Muscle of leg (tissue), 16 donors: ENCODE measurements at places on chromosomes 7 and 10.

DNA sequence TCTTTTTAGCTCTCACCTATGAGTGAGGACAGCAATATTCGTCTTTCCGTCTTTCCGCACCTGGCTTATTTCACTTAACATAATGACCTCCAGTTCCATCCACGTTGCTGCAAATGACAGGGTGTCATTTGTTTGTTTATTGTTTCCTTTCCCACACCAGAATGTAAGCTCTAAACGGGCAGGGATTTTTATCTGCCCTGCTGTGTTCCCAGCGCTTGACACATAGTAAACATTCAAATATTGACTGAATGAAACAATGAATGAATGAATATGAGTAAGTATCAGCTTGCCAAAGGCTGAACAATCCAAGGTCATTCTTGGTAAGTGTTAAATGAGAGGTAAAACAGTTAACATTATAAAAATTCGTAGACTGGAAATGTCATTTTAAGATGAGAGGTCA lies 12.8 kb downstream of the SH3PXD2A start:
- peaks cover 2% of the 10 kb centered on the region for H3K36me3 ChIP-seq
- no peak overlapping the region for H3K4me3 ChIP-seq
- no peak for DNase-seq
- H3K27me3 ChIP-seq: no peaks in the 10 kb centered on the region
- no peak overlapping the region for H3K27ac ChIP-seq
- peaks cover 63% of the 10 kb centered on the region for H3K4me1 ChIP-seq

- DNase-seq: no peak
- H3K27me3 ChIP-seq: no peaks in the 10 kb centered on the region
- H3K36me3 ChIP-seq: no peaks in the 10 kb centered on the region
- no peaks in the 10 kb centered on the region for H3K4me1 ChIP-seq
- H3K4me3 ChIP-seq: no peak overlapping the region
Observed at GRCh38 chr7:78073609-78074382, 275.2 kb downstream of the PHTF2 start.

GRCh38 chr7:113026941-113027340 lies 59.7 kb downstream of the GPR85 start:
- no peak for DNase-seq
- no peaks in the 10 kb centered on the region for H3K36me3 ChIP-seq
- no peak overlapping the region for H3K27ac ChIP-seq
- no peaks in the 10 kb centered on the region for H3K27me3 ChIP-seq

DNA sequence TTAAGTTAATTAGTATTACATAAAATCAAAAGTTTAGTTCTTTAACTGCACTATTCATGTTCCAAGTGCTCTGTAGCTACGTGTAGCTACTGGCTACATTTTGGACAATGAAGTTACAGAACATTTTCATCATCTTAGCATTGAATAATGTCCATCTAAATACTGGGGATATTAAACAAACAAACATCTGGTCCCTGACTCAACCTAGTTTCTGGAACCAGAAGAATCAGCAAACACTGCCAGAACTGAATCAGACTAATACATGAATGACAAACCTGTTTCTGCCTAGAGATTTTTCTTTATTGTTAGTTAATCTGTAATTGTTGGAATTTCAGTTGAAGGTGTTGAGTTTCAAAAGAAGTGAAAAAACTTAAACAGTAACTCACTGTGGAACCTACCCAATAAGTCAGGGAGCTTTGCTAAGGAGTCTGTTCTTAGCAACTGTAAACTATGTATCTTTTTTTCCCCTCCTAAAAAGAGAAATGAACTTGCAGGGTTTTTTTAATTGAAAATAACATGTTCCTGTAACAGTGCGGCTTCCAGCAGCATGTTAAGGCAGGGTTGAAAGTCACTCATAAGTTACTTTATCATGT lies 58.3 kb downstream of the CDK13 start:
- H3K4me3 ChIP-seq: no peak overlapping the region
- DNase-seq: peak; percentile 60
- no peaks in the 10 kb centered on the region for H3K4me1 ChIP-seq

DNA sequence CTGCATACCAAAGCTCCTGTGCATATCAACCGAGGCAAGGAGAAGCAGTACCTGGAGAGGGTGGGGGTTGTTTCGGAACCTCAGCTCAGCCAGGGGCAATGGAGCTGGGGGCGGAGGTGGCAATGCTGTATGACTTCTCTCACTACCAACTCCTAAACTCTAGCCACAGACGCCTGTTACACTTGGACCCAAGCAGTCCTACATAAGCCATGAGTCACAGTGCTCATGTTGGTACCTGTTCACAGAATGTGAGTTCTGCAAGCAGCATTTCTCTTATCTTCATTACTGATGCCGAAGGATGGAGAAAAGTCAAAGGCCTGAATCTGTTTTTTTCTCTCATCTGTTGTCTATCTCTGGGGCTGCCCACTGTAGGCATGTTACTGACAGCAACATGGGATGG lies 3.2 kb upstream of the RAB18 start:
- H3K36me3 ChIP-seq: no peaks in the 10 kb centered on the region
- H3K27me3 ChIP-seq: peaks cover 2% of the 10 kb centered on the region
- no peak overlapping the region for H3K4me3 ChIP-seq
- no peak for DNase-seq

- no peaks in the 10 kb centered on the region for H3K4me1 ChIP-seq
- DNase-seq: no peak
- H3K4me3 ChIP-seq: no peak overlapping the region
Observed at GRCh38 chr7:106773228-106773627, 91.9 kb upstream of the PIK3CG start.

GRCh38 chr10:43043773-43044447 lies 33.0 kb upstream of the RET start:
- no peaks in the 10 kb centered on the region for H3K36me3 ChIP-seq
- no peaks in the 10 kb centered on the region for H3K27me3 ChIP-seq
- H3K4me1 ChIP-seq: peaks cover 3% of the 10 kb centered on the region
- H3K27ac ChIP-seq: no peak overlapping the region

GRCh38 chr7:80216996-80217842 lies 82.6 kb downstream of the GNAI1 start:
- H3K27ac ChIP-seq: no peak overlapping the region
- DNase-seq: no peak
- no peaks in the 10 kb centered on the region for H3K27me3 ChIP-seq
- no peak overlapping the region for H3K4me3 ChIP-seq
- peaks cover 8% of the 10 kb centered on the region for H3K36me3 ChIP-seq

DNA sequence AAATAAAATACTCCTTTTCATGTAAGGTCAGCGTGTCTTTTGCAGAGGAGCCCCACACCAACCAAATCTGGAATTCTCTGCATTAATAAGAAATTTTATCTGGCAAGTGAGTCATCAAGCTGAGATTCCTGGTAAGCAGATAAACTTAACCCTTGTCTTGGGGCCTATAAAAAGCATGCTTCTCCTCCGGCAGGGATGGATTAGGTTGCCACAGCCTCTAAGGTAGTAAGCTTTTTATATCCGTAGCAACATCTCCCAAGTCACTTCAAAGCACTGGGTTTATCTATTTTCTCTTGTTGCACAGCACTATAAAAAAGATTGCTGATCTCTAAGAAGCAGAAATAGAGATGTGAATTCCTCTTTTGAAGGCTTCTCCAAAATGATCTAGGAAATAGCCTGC lies 202.8 kb upstream of the NOBOX start:
- no peaks in the 10 kb centered on the region for H3K27me3 ChIP-seq
- H3K27ac ChIP-seq: no peak overlapping the region
- no peaks in the 10 kb centered on the region for H3K36me3 ChIP-seq
- H3K4me3 ChIP-seq: no peak overlapping the region

DNA sequence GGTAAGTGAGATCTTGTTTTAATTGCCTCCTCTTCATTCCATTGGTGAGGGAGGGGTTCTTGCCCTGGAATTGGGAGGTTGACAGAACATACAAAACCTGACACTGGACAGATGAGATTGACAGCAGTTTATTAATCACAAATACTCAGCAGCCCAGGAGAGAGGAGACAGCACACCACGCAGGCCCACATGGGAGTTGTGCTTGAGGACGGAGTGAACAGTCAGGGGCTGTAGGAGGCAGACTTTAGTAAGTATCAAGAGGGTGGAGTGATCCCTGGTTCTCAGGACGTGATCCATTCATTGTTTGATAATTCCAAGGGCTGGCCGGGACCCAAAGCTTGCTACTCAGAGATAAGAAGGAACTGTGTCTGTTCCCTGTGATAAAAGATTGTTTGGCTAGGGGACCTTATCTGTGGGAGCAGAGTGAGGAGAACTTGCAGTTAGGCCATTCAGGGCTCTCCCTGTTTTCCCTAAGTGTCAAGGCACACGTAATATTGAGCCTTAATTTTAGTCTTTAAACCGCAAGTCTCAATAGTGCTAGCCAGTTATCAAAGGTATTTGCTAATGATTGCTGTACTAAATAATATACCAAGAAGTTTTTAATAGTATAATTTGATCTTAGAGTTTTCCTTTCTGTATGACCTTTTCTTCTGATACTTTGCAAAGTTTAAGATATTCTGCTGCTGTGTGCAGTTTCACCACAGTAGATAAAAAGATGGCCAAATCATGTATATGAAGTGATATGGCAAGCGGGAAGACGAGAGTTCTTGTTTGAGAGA lies 14.5 kb downstream of the CAPZA2 start:
- DNase-seq: no peak
- H3K4me1 ChIP-seq: peaks cover 3% of the 10 kb centered on the region
- H3K4me3 ChIP-seq: no peak overlapping the region
- H3K36me3 ChIP-seq: peaks cover 7% of the 10 kb centered on the region

DNA sequence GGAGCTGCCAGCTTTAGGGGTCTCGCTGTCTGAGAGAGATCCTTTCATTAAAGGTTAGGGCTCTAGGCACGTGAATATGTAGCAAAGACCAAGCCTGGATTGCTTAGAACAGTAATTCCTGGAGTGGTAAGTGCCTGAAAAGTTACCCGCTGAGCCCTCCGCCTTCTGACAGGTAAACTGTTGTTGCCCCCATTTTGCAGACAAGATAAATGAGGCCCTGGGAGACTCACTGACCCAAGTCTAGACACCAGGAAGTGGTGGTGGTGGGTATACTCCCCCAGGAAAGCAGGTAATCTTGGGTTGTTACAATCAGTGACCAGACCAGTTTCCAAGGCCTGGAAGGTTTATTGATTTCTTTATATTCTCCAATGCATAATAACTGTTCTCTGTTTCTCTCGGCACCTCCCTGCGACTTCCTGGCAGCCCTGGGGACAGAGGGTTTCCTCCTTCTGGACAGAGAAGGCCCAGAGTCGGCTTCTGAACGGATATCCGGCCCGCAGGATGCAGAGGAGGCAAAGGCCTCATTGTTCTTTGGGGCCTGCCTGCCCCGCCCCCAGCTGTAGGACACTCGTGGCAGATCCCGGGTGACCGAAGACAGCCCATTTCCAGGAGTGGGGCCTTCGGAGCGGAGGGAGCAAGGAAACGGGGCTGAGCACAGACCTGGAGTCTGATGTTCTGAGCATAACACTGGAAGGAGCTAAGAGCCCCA lies 1.3 kb upstream of the GRK5 start:
- H3K4me1 ChIP-seq: peaks cover 25% of the 10 kb centered on the region
- H3K36me3 ChIP-seq: no peaks in the 10 kb centered on the region
- DNase-seq: peak; percentile 71
- H3K27me3 ChIP-seq: no peaks in the 10 kb centered on the region

DNA sequence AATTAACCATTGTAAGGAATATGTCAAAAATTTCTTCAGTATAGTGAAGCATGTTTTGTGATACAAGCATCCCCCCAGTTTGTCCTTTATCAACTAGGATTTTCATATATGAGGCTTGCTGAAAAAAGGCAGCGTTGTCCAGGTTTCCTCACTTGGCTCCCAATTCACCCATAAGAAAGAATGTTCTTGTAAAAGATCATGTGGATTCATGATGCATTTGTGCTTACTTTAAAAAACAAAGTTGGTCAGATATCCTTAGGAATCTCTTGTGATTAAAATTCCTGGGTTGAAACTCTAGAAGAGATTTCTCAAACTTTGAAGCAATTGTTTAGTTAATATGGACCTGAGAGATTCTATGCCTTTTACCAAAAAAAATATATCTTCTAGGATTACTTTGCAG lies 181.8 kb downstream of the KIAA1217 start:
- no peak overlapping the region for H3K4me3 ChIP-seq
- H3K36me3 ChIP-seq: no peaks in the 10 kb centered on the region
- no peak overlapping the region for H3K27ac ChIP-seq
- DNase-seq: no peak
- H3K27me3 ChIP-seq: no peaks in the 10 kb centered on the region
- H3K4me1 ChIP-seq: no peaks in the 10 kb centered on the region

GRCh38 chr7:47266131-47266706 lies 315.7 kb downstream of the TNS3 start:
- H3K27me3 ChIP-seq: no peaks in the 10 kb centered on the region
- peak; percentile 83 for DNase-seq
- H3K4me1 ChIP-seq: peaks cover 5% of the 10 kb centered on the region
- no peaks in the 10 kb centered on the region for H3K36me3 ChIP-seq

DNA sequence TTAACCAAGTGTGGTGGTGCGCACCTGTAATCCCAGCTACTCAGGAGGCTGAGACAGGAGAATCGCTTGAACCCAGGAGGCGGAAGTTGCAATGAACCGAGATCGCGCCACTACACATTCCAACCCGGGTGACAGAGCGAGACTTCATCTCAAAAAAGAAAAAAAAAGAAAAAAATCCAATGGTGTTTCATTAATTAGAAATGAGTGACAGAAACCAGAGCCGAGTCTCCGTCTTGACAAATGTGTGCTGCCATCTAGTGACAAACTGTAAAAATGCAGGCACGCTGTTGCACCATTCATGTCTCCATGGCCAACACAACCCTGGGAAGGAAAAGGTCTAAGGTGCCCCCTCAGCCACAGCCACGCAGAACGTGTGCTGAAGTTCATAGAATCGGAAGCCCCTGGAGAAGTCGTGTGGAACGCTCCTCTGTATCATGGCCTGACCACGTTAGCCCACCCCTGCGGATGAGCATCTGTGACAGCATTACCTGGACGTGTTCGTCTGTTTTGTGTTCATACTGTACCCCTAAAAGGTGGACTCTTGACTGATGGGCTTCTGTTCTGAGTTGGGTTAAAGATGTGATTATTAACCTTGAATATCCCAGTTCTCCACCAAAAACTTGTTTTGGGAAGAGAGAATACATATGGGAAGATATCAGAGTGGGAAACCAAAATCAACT lies 94.9 kb downstream of the LYZL2 start:
- peak; percentile 84 for DNase-seq
- no peaks in the 10 kb centered on the region for H3K36me3 ChIP-seq
- no peak overlapping the region for H3K27ac ChIP-seq
- H3K27me3 ChIP-seq: no peaks in the 10 kb centered on the region
